ENCODE measurements at places on chromosomes 11 and 22. TPM values are rescaled to one million over a fixed set of nuclear protein-coding genes. Genes with fewer than 3 reads are reported as not detected.

DNA sequence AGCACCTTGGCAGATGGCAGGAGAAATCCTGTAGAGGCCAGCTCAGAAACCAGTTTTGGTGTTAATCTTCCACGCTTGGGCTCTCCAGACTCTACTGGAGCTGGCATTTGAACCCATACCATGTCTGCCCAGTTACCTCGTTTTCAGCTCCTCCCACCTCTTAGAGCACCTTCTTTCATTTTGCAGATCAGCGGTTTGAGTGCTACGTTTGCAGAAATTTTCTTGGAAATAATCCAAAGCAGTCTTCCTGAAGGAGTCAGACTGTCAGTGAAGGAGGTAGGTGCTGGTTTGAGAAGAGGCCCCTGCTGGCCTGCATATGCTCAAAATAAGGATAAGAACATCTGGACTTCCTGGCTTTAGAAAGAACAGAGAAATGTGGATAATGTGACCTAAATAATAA, 13.7 kb downstream of the COA4 start:
- no peak for DNase-seq

DNA sequence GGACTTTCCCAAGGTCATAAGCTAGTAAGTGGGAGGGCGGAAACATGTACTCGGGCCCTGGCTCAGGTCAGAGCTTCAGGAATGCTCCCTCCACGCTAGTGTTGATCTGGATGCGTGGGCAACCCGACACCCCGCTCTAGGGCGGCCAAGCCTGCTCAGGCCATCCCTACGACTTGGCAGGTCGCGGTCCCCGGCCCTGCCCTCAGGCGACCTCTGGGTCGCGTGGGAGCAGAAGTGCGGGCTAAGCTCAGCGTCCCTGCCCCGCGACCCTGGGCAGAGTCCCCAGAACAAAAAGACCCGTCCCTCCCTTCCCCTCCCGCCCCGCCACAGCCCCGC, 781 bp upstream of the TEF start:
- DNase-seq, result no peak

- no peak for DNase-seq
Observed at GRCh38 chr11:111006227-111006626, 239.3 kb upstream of the POU2AF2 start.

Gene PDE3B
- 49.3 TPM for total RNA-seq

Gene ASPHD2
- 19.4 TPM for total RNA-seq

- DNase-seq, result no peak
Observed at GRCh38 chr22:36819112-36819511, 2.3 kb upstream of the PVALB start.

Gene FGF4
- total RNA-seq, result not detected

- DNase-seq, result no peak
Observed at GRCh38 chr11:22763166-22763565, 66.4 kb downstream of the SVIP start.

Gene BATF2
- total RNA-seq, result 0.09 TPM
